Trophoblast cell (in vitro differentiated cells and primary cell): ENCODE measurements at places on chromosomes 5 and 9.
A peak's percentile ranks its signal among the peaks of the same experiment; 100 is the strongest.

DNA sequence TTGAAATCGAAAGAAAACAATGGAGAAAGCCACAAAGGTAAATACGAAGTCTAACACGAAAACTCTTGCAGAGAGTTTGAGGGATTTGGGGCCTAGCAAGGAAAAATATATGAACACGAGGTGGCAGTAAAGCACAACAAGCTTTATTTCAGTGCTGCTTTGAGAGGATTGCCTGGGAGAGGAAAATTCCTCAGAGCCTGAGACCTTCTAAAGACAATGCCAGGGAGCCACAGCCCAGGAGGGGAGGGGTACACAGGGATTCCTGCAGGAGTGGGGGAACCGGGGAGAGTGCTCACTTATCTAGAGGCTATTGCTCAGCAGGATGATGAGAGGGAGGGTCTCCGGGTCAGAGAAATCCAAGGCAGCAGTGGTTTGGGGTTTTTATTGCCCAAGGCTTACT is 134.9 kb upstream of the ADCY2 start:
- no peaks in the 10 kb centered on the region for H3K27me3 ChIP-seq
- H3K27ac ChIP-seq, result no peak overlapping the region
- no peaks in the 10 kb centered on the region for H3K4me1 ChIP-seq
- no peaks in the 10 kb centered on the region for H3K36me3 ChIP-seq
- no peak overlapping the region for H3K4me3 ChIP-seq
- DNase-seq, result peak; percentile 35

DNA sequence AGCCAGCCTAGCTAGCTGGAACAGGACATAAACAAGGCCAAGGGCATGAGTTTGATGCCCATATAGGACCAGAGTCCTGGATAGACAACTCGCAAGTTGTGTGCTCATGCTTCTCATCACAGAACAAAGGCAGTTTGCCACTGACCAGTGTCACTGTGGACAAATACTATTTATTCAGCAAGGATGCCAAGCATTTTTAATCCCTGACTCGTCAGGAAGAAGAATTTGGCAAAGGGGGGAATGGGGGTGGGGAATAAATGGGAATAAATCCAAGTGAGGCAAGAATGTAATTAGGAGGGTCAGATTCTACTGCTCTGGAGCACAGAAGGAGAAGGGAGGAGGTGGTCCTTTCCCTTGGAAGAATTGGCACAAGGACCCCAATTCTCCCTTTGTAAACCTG is 46.8 kb upstream of the ANKRD55 start:
- no peak for DNase-seq
- no peak overlapping the region for H3K4me3 ChIP-seq
- H3K27ac ChIP-seq, result no peak overlapping the region
- no peaks in the 10 kb centered on the region for H3K27me3 ChIP-seq

DNA sequence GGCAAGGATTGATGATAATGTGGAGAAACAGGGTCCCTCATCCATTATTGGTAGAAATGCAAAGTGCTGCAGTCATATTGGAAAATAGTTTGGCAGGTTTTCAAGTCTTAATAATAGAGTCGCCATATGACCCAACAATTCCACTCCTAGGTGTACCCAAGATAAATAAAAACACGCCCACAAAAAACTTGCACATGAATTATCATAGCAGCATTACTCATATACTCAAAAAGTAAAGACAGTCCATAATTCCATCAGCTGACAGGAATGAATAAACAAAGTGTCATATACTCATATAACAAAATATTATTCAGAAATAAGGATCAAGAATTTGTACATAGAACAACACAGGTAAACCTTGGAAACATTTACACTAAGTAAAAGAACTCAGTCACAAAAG is 242.9 kb upstream of the FTMT start:
- no peaks in the 10 kb centered on the region for H3K36me3 ChIP-seq
- H3K4me3 ChIP-seq, result no peak overlapping the region
- no peaks in the 10 kb centered on the region for H3K4me1 ChIP-seq
- H3K27me3 ChIP-seq, result no peaks in the 10 kb centered on the region
- DNase-seq, result no peak

DNA sequence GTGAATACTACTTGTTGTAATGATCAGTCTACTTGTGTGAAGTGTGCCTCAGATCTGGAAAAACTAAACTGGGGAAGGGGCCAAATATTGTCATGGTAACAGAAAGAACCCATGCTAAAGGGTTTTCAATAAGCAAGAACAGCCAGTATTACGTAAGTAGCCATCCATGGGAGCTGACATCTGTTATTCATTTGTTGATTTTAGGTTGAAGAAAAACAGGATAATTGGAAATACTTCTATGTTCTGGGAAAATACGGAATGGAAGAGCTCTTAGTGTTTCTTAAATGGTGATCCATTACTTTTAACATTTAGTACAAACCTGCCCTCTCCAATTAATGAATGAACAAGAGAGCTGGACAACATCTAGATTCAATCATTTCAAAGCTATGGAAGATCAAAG is 485.8 kb downstream of the NTRK2 start:
- H3K27me3 ChIP-seq, result no peaks in the 10 kb centered on the region
- no peak overlapping the region for H3K4me3 ChIP-seq
- no peak for DNase-seq
- H3K27ac ChIP-seq, result no peak overlapping the region

DNA sequence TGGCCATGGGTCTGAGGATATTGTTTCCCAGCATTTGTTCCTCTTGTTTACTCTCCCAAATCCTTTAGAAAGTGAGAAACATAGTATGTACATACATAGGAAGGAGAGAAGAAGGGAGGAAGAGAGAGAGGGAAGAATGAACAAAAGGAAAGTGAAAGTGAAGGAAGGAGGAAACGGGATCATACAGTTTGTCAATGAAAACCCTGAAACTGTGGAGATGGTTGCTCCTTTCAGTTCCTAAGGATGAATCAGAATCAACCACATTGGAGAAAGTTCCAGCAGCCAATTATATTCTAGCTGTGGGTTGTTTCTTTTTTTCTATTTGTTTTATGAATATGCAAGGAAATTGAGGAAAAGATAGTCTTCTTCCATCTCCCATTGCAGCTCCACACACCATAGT is 396.5 kb downstream of the MLLT3 start:
- no peak for DNase-seq
- no peaks in the 10 kb centered on the region for H3K4me1 ChIP-seq
- H3K27me3 ChIP-seq, result no peaks in the 10 kb centered on the region
- no peak overlapping the region for H3K4me3 ChIP-seq
- H3K36me3 ChIP-seq, result no peaks in the 10 kb centered on the region

DNA sequence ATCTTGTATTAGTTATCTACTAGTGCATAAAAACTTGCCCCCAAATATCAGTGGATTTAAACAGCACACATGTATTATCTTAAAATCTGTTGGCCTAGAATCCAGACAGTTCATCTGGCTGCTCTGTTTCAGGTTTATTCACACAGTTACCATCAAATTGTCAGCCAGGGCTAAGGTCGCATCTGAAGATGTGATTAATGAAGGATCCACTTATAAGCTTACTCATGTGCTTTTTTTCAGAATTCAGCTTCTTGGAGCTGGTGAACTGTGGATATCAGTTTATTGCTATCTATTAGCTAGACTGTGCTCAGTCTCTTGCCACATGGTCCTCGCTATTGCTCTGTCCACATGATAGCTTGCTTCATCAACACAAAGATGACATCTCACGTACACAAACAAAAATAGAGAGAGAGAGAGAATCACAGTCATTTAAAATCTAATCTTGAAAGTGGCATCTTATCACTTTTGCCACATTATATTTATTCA is 81.5 kb downstream of the PRDM9 start:
- H3K27me3 ChIP-seq, result no peaks in the 10 kb centered on the region
- H3K4me1 ChIP-seq, result no peaks in the 10 kb centered on the region
- H3K36me3 ChIP-seq, result no peaks in the 10 kb centered on the region
- no peak overlapping the region for H3K4me3 ChIP-seq

- H3K27me3 ChIP-seq, result no peaks in the 10 kb centered on the region
- peak; percentile 82 for DNase-seq
- H3K4me3 ChIP-seq, result no peak overlapping the region
- H3K4me1 ChIP-seq, result no peaks in the 10 kb centered on the region
- H3K36me3 ChIP-seq, result no peaks in the 10 kb centered on the region
Observed at GRCh38 chr5:65742565-65743231, 20.7 kb downstream of the NLN start.
